Glomerular endothelial cell (primary cell): ENCODE measurements at places on chromosomes 11 and 22. TPM values are rescaled to one million over a fixed set of nuclear protein-coding genes. Genes with fewer than 3 reads are reported as not detected.

DNA sequence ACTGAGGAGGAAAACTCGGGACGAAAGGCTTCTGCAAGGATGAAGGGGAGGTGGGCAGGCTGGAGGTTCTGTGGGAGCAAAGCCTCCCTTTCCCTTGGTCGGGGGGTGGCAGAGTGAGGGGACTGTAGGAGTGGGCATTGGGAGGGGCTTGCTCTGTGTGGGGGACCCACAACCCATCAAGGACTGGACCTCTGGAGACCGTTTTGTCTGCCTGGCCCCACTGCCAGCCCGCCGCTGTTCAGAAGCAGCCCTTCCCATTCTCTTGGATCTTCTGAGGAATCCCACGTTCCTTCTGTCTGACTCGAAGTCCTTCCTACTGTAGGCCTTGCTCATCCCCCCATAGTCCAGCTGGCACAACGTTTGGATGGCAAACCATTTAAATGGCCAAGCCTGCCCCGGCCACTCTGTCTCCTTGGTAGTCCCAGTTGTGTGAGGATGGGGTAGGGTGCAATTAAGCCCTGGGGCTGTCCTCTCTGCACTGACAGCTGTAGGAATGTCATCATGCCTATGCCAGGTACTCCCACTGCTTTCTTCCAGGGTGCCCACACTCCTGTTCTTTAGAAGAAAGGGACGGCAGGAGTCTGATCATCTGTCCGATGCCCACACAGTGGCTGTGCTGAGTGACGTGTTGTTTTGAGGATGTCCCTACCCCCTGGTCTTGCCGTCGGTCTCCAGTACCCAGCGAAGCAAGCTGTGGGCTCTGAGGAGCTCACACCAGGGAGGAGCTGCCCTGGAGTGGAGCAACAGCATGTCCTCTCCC lies 17.0 kb upstream of the NECTIN1 start:
- no peak for DNase-seq

DNA sequence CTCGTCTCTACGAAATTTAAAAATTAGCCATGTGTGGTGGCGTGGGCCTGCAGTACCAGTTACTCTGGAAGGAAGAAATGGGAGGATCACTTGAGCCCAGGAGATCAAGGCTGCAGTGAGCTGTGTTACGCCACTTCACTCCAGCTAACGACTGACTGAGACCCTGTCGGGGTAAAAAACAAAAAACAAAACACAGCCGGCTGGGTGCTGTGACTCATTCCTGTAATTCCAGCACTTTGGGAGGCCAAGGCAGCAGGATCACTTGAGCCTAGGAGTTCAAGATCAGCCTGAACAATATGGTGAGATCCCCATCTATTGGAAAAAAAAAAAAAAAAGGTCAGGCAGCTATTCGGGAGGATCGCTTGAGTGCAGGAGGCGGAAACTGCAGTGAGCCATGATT lies 2.4 kb downstream of the PAFAH1B2 start:
- DNase-seq = no peak

- DNase-seq = no peak
Observed at GRCh38 chr11:39965701-39966100, 1493.8 kb downstream of the LRRC4C start.

- DNase-seq = no peak
Observed at GRCh38 chr11:62792202-62792575, 383 bp upstream of the TMEM223 start.

- DNase-seq = no peak
Observed at GRCh38 chr11:95589893-95590612, 199.5 kb downstream of the FAM76B start.

DNA sequence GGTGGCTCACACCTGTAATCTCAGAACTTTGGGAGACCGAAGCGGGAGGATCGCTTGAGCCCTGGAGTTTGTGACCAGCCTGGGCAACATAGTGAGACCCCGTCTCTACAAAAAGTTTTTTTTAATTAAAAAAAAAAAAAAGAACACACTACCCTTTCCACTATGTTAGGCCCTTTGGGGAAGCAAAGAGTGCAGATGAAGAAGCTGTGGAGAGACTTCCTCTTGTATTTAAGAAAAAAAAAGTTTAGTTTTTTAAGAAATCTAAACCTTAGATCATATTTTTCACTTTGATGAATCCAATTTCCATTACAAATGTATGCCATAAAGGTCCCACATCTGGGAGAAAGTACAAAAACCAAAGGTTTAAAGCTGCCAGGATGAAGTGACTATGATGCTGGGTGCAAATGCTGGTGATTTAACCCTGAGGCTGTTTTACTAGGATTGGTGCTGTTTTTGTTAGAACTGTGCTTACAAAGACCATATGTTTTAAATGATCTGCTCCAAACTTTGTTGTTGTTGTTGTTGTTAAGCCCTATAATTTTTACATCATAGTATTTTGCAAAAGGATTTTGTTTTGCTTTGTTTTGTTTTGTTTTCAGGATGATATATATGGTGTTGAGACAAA lies 28.9 kb upstream of the ACER3 start:
- no peak for DNase-seq

- DNase-seq = no peak
Observed at GRCh38 chr11:66015454-66015881, 3.7 kb downstream of the CST6 start.

DNA sequence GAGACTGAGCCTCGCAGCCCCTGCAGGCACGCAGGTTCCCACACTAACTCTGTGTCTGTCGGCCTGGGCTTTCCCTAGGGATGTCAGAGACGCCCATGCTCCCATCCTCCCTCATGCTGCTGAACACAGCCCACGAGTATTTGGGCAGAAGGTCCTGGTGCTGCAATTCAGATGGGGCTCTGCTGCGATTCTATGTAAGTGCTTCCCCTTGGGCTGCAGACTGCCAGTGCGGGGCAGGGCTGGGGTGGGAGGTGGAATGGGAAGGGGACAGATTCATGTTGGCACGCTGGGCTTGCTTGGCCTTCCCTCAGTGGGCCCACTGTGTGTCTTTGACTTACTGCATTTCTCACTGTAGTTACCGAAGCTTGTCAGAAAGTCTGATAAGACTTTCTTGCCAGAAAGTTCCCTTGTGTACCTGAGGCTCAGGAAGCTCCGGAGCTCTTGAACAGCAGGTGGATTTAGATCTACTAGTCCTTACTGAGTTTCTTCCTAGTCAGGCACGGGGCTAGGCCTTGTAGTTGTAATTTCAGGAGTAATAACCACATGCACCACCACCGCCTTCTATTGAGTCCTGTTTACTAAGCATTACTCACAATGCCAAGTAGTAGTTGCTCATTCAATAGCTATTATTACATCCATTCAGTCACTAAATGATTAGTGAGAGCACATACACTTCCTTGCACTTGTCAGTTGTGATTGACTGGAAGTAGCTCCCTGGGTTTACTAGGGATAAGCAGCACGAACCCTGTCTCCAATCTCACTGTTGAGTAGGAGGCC lies 65.2 kb downstream of the CABIN1 start:
- DNase-seq = no peak

- DNase-seq = no peak
Observed at GRCh38 chr22:20926243-20926642, 9.0 kb downstream of the CRKL start.

- DNase-seq = no peak
Observed at GRCh38 chr22:44924710-44925109, 85.1 kb downstream of the PHF21B start.

- DNase-seq = no peak
Observed at GRCh38 chr11:57274904-57275498, 38.0 kb upstream of the APLNR start.

DNA sequence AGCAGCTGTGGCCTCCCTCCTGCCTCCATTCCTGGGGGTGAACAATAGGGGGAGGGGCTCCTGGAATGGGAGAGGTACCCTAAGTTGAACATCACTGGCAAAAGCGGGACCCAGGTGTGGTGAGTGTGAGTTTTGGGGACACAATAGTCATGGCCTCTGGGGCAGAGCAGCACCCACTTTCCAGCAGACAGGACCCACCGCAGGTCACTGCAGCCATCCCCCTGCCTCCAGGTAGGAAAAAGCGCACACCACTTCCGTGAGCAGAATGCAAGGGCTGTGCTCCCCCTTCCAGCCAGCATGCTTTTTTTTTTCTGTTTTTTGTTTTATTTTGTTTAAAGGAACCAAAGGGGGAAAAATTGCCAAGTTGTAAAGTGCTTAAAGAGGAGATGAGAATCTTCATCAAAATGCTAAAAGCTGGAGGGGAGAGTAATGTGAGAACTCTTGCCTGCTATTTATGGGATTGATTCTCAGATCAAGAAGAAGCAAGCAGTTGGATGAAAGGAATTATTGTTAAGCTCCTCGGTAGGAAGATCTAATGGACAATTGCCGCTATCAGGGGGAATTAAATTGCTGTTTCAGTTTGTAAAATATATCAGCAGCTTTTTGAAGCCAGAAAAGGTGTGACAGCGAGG lies 152.9 kb downstream of the FEZ1 start:
- DNase-seq = no peak

DNA sequence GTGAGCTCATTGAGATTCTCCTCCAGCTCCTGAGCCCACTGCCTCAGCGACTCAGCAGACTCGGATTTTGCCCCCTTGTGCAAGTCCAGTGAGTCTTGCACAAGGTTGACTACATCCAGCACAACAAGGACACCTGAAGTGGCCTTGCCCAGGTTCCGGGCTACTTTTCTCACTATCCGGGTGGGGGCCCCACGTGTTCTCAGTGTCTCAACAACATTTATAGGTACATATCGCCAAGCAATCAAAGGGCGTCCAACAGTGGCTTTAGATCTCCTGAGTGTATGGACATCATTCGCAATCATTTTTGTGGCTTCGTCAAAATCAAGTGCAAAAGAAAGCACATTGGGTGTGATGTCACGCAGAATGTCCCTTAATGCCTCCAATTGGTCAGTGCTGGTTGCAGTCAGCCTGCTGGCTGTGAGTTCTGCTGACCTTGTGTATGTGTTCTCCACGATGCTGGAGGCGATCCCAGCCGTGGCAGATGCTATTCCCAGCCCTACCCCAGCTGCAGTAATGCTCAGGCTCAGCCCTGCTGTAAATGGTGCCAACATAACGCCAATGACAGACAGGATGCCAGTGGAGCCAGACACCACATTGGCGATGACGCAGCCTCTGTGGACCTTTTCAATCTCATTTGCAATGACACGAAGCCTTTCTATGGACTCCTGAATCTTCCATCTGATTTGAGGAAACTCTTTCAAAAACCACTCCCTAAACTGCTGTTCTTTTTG lies 10.3 kb downstream of the APOL4 start:
- no peak for DNase-seq

- DNase-seq = no peak
Observed at GRCh38 chr11:34192481-34193401, 87.3 kb downstream of the NAT10 start.

DNA sequence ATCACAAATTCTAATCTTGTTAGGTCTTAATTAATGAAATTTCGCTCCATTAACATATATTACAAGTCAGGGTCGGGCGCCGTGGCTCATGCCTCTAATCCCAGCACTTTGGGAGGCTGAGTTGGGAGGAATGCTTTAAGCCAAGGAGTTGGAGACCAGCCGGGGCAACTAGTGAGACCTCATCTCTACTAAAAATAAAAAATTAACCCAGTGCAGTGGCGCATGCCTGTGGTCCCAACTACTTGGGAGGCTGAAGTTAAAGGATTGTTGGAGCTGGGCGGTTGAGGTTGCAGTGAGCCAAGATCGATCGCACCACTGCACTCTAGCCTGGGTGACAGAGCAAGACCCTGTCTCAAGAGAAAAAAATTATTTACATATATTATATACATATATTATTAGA lies 1.9 kb downstream of the TMA7B start:
- DNase-seq = no peak

DNA sequence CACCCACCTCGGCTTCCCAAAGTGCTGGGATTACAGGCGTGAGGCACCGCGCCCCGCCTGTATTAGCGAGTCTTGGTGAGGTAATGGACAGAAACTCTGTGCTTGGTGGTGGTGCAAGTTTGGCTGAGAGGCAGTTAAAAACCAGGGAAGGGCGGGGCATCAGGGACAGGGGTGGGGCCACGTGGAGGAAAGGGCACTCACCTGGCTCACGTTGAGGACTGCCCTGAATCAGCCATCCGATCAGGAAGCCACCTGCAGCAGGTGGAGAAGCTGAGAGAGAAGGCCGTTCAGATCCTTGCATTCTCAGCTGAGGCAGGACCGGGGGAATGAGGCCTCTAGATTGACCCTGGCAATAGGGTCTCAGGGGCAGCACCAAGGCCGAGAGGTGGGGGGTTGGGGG lies 12.1 kb upstream of the CHRM1 start:
- no peak for DNase-seq

DNA sequence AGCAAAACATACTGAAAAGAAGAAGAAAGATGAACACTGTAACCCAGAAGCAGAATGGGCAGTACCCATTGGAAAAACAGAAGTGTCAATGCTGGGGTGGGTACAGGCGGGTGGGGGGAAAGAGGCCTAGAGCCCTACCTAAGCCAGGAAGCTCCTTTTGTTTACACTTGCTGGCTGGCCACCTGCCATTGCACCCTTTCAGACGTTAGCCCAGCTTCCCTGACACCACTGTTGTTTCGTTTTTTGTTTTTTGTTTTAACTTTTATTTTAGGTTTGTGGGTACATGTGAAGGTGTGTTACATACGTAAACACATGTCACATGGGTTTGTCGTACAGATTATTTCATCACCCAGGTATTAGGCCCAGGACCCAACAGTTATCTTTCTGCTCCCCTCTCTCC lies 55.4 kb downstream of the PLEKHA7 start:
- no peak for DNase-seq

- DNase-seq = no peak
Observed at GRCh38 chr11:59957094-59957493, 6.7 kb upstream of the OOSP4A start.

- no peak for DNase-seq
Observed at GRCh38 chr22:48752451-48753380, 1075.0 kb downstream of the BRD1 start.

RCE1 gene
- 17.8 and 32.7 TPM in 2 replicates for total RNA-seq

FOLR3 gene
- total RNA-seq = not detected in 2 replicates

INS gene
- not detected in 2 replicates for total RNA-seq

SCUBE2 gene
- 0.76 and 1.7 TPM in 2 replicates for total RNA-seq

KDM4D gene
- 0.58 and 0.99 TPM in 2 replicates for total RNA-seq

XKR3 gene
- not detected in 2 replicates for total RNA-seq

LIF gene
- total RNA-seq = 16.6 and 25.2 TPM in 2 replicates

C11orf58 gene
- total RNA-seq = 130 and 144 TPM in 2 replicates

MUC6 gene
- not detected in 2 replicates for total RNA-seq

BRSK2 gene
- total RNA-seq = 0.15 and 0.93 TPM in 2 replicates

ADORA2A gene
- 49.0 and 60.6 TPM in 2 replicates for total RNA-seq

PLEKHA7 gene
- total RNA-seq = 0.18 and 0.39 TPM in 2 replicates

TREH gene
- not detected in 2 replicates for total RNA-seq

LMNTD2 gene
- total RNA-seq = 1.3 and 3.3 TPM in 2 replicates

ESAM gene
- 297 and 465 TPM in 2 replicates for total RNA-seq
